ENCODE measurements at places on chromosomes 13 and 19.

DNA sequence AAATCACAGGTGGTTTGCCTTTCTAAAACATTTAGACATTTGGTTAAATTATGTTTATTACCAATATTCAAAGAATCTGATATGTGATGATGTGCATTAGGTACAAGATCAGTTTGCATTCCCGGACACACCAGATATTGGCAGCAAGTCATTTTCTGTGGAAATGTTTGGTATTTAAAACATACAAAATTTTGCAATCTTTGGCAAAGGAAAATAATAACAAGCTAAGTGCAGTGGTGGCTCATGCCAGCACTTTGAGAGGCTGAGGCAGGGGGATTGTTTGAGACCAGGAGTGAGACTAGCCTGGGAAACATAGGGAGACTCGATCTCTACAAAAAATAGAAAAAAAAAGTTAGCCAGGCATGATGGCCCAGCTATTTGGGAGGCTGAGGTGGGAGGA lies 29.1 kb upstream of the TSC22D1 start:
- DNase-seq = no peak

DNA sequence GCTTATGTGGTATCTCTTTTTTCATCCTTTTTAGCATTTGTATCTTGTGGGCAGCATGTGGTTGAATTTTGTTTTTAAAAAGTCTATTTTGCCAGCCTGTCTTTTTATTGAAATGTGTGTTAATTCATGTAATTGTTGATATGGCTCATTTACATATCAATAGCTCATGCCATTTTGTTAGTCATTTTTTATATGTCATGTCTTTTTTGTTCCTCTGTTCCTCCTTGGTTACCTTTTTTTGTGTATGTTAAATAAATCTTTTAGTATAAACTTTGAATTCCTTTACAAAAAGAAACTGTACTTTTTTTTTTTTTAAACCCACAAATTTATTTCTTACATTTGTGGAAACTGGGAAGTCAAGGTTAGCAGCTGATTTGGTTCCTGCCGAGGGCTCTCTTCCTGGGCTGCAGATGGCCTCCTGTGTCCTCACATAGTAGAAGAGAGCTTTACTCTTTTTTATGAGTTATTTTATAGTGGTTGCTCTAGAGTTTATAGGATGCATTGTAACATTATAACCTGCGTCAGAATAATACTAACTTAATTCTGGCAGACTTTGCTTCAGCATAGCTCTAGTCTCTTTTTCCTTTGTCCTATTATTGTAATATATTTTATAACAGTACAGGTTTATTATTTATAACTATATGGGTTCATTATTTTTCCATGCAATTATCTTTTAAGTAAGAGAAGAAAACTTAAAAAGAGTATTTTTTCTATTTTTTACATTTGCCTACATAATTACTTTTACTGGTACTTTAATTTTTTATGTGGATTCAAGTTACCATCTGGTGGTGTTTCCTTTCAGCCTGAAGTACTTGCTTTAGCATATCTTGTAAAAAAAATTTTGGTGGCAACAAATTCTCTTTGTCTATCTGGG lies 86.3 kb downstream of the URI1 start:
- no peak for DNase-seq

DNA sequence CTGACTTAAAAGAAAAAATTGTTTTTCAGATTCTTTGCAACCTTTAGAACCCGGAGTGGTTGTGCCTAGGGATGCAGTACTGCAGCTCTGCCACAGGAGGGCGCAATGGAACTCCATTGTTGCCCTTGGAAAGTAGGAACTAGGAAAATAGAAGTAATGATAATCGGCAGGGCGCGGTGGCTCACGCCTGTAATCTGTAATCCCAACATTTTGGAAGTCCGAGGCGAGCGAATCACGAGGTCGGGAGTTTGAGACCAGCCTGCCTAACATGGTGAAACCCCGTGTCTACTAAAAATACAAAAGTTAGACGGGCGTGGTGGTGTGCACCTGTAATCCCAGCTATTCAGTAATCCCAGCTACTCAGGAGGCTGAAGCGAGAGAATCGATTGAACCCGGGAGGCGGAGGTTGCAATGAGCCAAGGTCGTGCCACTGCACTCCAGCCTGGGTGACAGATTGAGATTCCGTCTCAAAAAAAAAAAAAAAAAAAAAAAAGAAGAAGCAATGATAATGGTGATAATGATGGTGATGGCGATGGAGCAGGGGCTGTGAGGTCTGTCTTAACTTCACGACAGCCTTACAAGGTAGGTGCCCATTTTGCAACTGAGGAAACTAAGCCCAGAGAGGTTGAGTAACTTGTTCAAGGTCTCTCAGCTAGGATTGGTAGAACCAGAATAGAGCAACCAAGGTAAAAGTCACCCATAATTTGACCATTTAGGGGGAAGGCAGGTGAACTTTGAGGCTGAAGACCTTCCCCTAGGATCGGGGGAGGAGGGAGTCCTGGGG lies 5.5 kb upstream of the ADAMTS10 start:
- DNase-seq = no peak

- no peak for DNase-seq
Measured at GRCh38 chr13:47291107-47291656, 394.3 kb upstream of the HTR2A start.

GRCh38 chr19:8640402-8641004 lies 10.1 kb downstream of the NFILZ start:
- DNase-seq = no peak

GRCh38 chr13:113491418-113491883 lies 940 bp upstream of the DCUN1D2 start:
- no peak for DNase-seq

- DNase-seq = no peak
Measured at GRCh38 chr13:71853725-71854124, 13.3 kb downstream of the DACH1 start.

GRCh38 chr19:16795731-16796130 lies 33.5 kb upstream of the SIN3B start:
- DNase-seq = no peak

DNA sequence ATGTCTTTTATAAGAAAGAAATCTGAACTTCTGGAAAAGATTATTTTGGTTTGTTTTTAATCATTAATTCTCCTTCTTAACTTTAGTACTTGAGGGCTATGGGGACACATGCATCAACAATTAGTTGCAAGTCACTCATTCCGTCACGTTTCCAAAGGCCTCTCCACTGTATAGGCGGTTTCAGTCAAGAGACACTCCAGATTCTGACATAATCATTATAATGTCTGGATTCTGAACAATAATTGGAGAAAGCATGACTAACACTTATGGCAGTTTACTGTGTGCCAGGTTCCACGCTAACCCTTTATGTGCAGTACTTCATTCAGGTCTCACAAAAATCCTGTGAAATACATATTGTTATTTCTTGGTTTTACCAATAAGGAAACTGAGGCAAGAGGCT lies 71.9 kb downstream of the TNFRSF19 start:
- no peak for DNase-seq

- DNase-seq = no peak
Measured at GRCh38 chr13:29605860-29606526, 10.5 kb upstream of the SLC7A1 start.
